Activated CD8-positive, alpha-beta memory T cell treated with anti-CD3 and anti-CD28 coated beads, Interleukin-2, amount 10 ng/mL, durations not matched to agents 7 days and 5 days (primary cell): ENCODE measurements at places on chromosomes 12 and 14. TPM values are rescaled to one million over a fixed set of nuclear protein-coding genes. Genes with fewer than 3 reads are reported as not detected.

DNA sequence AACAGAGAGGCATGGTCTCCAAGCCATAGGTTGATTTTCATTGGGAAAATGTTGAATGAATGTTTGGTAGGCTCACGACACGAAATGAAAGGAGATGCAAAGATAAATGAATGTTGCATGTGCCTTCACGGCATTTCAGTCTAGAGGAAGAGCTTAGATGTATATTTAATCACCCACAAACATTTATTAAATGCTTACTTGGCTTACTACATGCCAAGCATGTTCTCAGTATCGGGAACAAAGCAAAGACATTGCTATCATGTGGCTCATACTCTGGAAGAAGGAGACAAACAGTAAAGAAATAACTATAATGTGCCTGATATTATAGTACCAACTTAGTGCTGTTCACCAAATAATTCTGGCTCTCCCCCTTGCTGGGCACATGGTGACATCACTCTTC, 133.5 kb downstream of the LLPH start:
- DNase-seq, result no peak

GRCh38 chr12:70660620-70661219, 23.5 kb upstream of the PTPRB start:
- no peak for DNase-seq

DNA sequence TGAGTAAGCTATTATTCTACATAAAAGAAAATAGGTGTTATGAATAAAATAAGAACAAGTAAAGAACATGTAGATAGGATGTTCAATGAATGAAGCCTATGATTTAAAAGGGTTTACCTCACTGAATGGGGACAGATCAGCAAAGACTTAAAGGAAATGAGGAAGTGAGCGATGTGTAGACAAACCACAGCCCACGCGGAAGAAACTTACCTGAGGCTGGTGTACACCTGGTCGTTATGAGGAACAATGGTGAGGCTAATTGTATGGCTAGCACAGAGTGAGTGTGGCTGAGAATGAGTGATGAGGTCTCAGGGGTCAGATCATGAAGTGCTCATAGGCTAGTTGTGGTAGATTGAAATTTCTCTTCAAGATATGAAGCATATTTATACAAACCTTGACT, 221.7 kb downstream of the ALG10B start:
- no peak for DNase-seq

GRCh38 chr14:51534610-51535011, 117.1 kb upstream of the FRMD6 start:
- DNase-seq, result no peak

DNA sequence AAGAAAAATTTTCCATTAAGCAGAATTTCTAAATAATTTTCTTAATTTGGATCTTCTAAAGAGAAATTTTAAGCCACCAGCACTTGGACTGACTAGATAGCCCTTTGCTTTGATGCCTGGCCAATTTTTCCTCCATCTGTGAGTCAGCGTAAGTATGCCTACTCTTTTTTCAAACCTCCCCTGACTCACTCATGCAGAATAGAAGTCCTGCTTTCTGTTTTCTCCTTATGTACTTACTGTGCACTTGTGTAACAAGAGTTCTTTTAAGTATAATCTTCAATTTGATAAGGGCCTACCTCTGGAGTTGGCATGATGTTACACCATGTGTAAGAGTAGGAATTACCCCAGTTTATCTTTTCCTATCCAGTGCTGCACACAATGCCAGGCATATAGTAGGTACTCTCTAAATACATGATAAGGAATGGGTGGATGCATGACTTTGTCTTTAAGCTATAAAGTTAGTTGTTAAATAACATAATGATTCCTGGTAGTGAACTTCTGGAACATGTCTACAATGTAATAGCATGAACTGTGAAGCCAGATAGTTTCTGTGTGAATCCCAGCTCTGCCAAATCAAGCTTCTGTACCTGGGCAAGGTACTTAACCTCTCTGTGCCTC, 329.6 kb downstream of the TMTC2 start:
- DNase-seq, result no peak

- DNase-seq, result no peak
Measured at GRCh38 chr14:100909439-100909838, 5.9 kb upstream of the RTL1 start.

GRCh38 chr12:124021007-124021406, 48.0 kb downstream of the ZNF664 start:
- no peak for DNase-seq

LRRK2 gene
- total RNA-seq, result 0.23 TPM

DPPA3 gene
- not detected for total RNA-seq
